ENCODE measurements at places on chromosomes 5 and 9.

DNA sequence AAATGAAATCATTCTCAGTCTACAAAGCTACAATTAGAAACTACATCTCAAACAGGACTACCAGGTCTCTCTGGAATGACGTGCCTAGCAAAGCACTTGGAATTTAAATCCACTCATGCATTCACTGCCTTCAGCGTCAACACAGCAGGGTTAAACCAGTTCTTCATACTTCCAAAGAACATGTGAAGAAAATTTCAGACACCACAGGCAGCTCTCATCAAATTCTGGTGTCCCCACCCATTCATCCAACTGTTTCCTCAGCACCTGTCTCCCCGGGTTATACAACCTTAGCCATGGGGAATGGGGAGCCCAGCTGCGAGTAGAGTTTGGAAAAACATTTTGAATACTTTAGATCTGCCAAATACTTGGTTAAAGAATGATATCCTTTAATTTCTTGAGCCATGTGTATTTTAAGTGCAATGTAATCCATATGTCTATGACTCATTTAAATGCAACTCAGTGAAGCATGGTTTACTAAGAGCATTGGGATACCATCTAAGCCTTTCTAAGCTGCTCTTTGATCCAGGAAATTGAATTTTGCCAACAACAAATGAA, 17.5 kb downstream of the ADAM19 start:
- DNase-seq, result no peak

GRCh38 chr9:76018761-76019160, 128.3 kb downstream of the PCSK5 start:
- DNase-seq, result no peak

DNA sequence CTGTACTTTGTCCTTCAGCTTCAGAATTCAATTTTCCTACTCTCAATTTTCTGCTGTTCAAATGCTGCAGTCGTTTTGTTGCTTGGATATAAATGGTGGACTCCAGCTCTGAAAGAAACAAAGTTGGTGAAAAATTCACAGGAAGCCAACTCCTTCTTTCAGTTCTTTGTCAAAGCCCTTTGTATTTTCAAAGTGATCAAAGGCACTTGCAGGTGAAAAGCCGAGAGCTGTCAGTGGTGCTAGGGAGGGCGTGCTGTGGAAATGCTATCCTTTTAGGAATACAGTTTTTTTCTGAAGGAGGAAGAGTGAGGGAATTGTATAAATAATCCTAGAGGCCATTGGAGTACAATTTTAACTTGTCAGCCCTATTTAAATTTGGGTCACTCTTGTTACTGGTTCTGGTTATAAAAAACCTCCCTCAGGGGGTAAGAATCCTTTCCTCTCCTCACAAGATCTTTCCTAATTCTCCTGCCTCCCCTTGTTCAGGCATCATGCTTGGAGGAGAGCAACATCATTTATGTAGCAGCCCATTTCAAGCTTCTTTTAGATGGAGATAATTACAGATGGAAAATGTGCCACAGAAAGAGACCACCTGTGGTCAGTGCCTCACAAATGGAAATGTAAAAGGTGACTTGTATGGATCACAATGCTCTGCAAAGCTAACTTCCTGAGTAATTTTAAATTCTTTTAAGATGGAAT, 62.5 kb upstream of the GHR start:
- no peak for DNase-seq

GRCh38 chr5:94993491-94993890, 291.4 kb downstream of the MCTP1 start:
- no peak for DNase-seq

- no peak for DNase-seq
Observed at GRCh38 chr9:22210262-22210661, 201.2 kb upstream of the CDKN2B start.

DNA sequence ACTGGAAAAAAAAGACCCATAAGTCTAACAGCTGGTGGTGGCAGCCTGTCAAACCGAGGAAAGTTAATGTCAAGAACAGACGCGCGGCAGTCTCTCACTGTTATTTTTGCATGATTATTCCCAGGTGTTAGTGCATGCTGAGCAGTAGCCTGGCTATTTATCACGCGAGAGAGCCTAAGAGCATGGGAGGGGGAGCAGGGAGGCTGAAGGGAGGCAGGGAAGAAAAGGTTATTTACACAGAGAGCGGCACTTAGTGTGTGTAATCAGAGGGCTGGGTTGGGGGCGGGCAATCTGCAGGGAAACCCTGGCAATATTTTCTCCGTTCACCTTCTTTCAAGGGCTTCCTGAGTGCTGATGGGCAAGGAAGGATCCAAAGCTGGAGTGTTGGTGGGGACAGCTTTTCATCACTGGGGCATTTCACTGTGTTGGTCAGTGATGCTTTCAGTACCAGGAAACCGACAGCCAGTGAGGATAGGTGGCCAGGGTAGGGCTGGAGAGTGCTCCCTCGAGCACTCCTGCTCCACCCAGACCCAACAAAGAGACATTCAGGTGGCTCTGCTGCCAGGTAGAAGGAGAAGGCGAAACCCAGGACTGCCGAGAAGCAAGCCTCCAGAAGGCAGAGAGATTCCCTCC, 39.6 kb downstream of the ZNF608 start:
- DNase-seq, result no peak

DNA sequence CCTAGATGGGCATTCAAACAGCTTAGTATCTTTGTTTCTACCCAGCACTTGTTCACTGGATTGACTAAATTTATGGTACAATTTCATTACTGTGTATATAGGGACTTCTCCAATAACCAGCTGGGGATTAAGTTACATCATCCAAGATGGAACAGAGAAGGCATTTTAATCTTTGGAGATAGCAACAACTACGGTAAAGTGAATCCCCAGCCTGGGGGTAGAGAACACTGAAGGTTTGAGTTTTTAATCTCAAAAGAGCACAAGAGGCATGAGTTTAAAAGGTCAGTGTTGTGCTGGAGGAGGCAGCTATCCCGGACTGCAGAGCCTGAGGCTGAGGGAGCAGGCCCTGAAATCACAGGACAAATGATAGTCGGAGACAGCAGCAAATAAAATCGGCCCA, 28.6 kb downstream of the DDX31 start:
- no peak for DNase-seq

DNA sequence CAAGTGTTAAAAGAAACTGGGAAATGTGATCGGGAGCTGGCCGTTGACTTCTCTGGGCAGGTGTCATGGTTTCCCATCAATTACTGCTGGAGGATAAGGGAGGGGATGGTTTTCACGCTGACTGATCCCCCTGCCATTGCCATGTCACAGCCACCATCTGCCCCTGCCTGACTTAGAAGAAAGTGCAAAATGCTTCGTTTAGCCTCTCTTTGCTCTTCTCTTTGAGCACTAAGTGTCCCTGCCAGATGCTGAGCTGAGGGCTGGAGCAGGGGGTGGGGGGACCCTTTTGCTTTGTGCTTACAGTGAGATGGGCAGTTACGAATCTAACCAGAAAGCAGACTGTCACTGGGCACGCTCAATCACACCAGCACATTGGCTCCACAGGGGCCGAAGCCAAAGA, 138.4 kb upstream of the ALDH1B1 start:
- no peak for DNase-seq

GRCh38 chr5:76351176-76351575, 51.9 kb upstream of the IQGAP2 start:
- DNase-seq, result no peak

- DNase-seq, result no peak
Observed at GRCh38 chr9:22382331-22382730, 64.3 kb upstream of the DMRTA1 start.

GRCh38 chr9:105297442-105298075, 53.1 kb downstream of the SLC44A1 start:
- no peak for DNase-seq

DNA sequence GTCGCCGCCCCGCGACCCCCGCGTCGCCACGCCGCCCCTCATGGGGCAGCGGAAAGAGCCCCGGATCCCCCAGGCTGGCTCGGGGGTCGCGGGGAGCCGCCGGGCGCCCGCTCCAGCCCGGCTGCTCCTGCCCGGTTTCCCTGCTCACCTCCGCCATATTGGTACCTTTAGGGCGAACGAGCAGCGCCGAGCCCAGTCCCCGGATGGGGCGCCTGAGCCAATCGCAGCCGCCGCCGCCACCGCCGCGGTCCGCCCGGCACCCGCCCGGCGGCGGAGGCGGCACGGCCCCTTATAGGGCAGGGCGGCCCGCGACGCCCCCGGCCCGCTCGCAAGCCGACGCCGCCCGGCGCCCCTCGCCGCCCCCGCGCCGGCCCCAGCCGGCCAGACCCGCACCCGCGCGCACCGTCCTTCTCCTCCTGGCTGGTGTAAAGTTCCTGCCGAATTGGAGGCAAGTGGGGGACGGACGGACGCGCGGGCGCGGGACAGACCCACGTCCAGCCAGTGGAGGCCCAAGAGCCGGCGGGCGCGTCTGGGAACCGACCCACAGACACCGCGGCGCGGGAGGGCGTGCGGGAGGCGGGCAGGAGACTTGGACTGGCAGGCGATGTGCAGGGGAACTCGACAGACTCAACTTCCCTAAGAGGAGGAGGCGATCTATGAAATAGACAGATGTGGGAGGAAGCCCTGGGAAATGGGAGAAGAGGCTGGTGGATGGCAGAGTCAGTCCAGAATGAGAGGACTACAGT, at the start of gene MIER3:
TSS of gene MIER3 (minus strand) at position 178 of the 746 bp plus-strand sequence. CDS start at position 157, 21 bp downstream.
- DNase-seq, result peak; percentile 59

DNA sequence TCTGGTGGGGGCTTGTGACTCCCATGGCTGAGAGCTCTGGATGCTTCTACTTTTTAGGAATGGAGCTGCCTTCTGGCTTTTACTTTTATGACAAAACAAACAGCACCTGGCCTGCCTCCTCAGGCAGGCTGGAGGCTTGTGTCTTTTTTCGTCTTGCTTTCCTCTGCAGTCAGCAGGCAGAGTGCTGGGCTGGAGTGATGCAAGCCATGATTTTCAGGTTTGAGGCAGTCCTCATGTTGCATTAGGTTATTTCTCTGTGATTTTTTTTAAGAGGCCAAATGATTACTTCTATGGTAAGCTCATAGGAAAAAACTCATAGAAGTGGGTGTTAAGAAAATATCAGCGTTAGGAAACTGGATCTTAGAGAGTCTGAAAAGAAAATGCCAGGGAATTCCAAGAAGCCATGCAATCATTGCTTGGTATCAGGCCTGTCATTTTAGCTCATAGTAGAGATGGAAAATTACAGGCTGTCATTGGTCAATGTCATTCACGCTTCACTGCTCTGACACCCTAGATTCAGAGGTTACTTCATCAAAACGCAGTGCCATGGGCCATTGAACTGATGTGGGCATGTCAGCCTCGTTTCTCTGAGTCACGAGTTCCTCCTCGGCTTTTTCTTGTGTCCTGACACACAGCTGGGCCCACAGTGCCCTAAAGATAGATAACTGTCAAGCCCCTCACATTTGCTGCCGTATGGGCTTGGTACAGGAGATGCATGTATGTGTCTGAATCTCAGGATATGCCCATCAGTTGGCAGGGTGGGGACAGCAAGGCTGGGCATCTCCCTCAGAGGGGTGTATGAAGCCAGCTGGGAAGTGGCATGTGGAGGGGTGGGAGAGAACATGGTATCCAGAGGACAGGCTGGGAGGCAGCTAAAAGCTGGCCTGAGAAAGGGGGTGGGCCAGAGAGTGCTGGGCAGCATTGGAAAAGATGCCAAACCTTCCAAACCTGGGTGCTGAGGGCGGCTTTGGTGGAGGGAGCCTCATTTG, 151.8 kb downstream of the HSPA4 start:
- no peak for DNase-seq

DNA sequence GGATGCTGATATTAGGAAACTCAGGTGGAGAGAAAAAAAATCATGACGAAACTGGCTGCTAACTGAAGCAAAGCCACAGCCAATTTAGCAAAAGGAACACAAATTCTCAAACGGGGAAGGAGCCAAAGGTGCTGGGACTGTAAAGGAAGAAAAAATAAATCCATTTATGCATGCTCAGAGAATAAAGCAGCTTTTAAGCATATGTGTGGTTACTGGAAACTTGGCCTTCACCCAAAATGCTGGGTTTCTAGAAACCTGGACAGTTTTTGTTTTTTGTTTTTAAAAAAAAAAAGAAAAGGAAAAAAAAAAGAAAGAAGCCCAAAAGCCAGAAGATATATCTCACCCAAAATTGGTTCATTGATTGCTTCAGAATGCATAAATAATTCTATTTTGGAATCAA, 8.0 kb downstream of the WHRN start:
- no peak for DNase-seq

DNA sequence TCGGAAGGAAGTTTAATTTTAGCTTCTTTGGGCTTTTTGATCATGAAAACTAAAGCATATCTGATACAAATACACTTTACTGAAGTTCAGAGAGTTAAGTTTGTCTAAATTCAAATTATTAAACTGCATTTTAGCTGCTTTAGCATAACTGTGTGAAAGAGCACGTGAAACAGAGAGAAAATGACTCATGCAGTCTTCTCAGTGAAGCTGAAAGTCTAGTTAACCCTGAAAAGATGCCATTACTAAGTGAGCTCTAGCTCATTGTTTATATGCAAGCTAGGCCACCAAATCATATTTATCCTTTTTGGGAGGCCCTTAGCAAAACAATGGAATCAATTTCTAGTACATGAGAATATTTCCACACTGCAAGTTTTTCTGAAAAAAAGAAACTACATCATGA, 27.6 kb downstream of the TPD52L3 start:
- DNase-seq, result no peak

- no peak for DNase-seq
Observed at GRCh38 chr5:151006704-151007334, 13.6 kb upstream of the GPX3 start.

DNA sequence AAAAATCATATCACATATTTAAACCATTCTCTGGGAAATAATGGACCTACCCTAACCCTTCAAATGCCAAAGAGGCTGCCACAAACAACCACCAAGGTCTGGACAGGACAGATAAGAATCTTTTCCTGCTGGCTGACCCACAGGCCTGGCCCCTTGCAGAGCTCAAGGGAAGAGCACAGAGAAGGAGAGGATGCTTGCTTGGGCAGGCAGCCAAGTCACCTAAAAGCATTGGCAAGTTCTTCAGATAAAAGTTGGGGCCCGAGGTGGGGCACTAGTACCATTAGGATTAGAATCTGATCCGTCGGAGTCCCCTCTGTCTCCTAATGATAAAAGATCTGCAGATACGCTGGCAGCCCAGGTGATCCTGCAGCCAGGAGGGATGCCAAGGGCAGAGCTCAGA, 176.6 kb downstream of the GABBR2 start:
- no peak for DNase-seq

GRCh38 chr5:140553657-140554056, 3.6 kb downstream of the SRA1 start:
- DNase-seq, result no peak

GRCh38 chr5:130605234-130605633, 559.8 kb downstream of the HINT1 start:
- no peak for DNase-seq

GRCh38 chr5:7464182-7464581, 68.2 kb downstream of the ADCY2 start:
- DNase-seq, result no peak

DNA sequence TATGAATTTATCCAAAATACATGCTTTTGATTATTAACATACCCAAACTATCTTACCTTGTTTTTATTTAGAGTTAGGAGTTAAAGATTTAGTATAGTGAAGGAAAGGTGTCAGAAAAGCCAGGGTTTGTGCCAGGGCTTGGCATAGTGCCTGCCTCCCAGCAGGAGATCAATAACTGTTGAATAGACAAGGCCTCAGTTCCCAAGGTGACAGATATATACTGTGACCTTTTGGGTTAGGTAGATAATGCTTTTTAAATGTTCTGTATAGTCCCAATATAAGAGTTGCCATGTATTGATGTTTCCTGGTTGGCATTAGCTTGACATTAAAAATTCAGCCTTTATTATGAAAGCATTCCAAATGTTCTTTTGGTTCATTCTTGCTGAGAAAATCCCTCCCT, 121.8 kb downstream of the MCTP1 start:
- DNase-seq, result no peak
